ENCODE measurements at places on chromosomes 7 and 10.

DNA sequence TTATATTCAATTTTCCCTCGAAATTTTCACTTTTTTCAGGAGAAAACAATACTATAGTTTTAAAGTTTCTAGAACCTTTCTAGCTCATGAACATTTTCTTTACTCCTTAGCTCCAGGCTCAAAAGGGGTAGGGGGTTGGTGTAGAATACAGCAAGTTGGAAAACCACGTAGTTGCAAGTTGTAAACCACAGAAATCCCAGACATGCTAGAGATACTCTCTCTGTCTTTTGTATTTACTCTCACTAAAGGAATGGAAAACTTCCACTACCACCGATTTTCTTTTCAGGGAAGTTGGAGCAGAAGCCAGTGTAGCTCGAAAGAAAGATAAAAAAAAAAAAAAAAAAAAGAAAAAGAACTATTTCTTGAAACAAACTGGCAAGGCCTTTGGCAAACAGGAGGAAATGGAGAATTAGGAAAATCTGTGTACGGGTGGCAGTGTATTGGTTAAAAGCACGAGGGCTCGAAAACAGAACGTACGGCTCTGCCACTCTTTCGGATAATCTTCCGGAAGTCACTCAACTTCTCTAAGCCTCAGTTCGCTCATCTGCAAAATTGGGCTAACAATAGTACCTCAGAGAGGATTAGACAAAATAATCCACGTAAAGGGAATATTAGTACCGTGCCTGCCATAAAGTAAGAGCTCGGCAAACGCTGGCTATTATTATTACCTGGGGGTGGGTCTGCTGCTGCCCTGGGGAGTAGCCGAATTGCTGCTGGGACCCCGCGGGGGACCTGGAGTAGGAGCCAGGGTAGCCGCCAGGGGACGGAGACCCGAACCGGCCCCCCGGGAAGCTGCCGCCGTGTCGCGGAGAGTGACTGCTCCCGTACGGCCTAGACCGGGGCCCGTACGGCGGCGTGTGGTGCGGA is 628 bp downstream of the MPLKIP start:
- DNase-seq: no peak

- DNase-seq: no peak
Measured at GRCh38 chr10:98328163-98328562, 60.2 kb upstream of the LOXL4 start.

DNA sequence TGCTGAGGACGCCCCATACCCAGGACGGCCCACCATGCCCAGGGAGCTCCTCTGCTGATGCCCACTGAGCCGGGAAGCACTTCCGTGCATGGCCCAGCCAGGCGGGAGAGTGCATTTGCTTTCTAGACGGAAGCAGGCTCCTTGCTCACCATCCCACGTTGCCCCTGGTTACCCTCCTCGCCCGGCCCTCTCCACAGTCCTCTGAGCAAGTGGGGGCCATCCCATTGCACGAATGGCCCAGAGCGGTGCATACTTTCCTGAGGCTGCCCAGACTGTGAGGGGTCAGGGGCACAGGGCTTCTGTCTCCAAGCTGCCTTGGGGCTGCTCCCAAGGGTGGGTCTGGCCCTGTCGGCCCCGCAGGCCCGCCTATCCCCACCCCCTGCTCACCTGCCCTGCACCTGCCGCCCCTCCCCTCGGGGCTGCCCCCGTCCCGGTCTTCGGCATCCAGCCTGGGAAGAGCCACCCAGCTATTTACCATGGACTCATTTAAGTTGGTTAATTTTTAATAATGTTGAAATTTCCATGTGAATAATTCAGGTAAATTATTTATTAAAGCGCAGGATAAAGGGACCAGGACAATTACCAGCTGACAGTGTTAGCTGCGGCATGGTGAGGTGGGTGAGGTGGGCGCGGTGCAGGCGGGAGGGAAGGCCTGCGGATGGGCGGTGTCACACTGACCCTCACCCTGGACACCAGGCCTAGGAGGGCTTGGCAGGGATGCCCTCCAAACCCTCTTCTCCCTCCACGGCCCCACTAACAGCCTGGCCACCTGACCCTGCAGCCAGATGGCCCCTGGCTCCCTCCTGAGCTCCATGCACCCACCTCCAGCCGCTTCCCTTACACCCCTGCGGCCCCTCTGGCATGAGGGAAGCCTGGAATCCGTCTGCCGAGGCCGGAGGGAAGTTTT is 104.4 kb downstream of the MICALL2 start:
- DNase-seq: no peak

DNA sequence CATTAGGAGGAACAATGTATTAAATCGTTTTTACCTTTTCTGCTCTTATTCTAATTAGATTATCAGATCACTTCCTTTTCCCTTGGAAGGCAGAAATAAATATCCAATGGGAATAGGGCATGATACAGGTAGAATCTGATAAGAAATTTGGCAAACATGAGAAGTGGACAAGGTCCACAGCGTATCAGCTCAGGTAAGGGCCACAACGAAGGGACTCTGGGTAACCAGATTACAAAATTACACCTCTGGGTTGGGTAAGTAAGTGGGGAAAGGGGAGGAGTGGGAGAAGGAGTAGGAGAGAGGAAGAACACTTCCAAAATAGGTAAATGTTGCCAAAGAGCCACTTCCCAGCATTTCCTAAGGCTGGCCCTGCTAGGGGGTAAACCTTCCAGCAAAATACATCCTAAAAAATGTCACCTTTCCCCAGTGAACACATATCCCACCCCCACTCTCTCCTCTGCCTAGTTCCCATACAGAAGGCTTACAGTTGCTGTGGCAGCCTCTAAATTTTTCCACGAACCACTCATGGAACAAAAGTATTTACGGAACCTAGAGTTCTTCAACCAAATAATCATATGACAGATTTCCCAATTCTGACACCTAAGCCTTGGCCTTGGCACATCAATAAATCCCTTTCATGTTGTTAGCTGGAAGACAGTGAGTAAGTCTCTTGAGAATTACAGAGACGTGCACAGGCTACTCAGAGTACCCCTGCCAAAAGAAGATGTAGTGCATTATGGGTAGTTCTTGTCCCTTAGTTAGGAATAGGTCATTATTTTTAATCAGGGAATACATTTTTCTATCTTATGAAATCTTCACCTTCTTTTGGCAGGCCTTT is 51.5 kb upstream of the DLX6 start:
- no peak for DNase-seq

DNA sequence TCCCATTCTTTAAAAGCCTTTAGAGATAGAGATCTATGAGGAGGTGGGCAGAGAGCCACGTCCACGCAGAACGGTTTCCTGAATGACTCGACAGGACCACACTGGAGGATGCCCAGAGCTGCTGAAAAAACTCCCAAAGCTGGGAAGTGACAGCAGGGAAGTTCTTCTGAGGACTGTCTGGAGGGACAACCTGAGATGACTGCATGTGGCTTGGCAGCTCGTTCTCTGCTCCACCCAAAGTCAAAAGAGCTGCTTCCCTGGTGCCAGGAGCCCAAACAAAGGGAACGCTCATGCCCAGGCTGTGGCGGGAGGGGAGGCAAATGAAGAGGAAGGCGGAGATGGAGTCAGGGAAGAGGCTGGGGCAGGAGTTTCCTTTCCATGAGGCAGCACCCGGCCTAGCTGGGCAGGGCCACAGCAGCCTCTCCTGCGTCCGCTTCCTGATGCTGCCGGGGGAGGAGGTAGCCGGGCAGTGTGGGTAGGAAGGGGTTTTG is 95.4 kb downstream of the CCDC3 start:
- DNase-seq: no peak

- DNase-seq: no peak
Measured at GRCh38 chr7:4185721-4186512, 496.2 kb upstream of the FOXK1 start.

- DNase-seq: no peak
Measured at GRCh38 chr7:151140826-151141225, 26.7 kb downstream of the GBX1 start.

DNA sequence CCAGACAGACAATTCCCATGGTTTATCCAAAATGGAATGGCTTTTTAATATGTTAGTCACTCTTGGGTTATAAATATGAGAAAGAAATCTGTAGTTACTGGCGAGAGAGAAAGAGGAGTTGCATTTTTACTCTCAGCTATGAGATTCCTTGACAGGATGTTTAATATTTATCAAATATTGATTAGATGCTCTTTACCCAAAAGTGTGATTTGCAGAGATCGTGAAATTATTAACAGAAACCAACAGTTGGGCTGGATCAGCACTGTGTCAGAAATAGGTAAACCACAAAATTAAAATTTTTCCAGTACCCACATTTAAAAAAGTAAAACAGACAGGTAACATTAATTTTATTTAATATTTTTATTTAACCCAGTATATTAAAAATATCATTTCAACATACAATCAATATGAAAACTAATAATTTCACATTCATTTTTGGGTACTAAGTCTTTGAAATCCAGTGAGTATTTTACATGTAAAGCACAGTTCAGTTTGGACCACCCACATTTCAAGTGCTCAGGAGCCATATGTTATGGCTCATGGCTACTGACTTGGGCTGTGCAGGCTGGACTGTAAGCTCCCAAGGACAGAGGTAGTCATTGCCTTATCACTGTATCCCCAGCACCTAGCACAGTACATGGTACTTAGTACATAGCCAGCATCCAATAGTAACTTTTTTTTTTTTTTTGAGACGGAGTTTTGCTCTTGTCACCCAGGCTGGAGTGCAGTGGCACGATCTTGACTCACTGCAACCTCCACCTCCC is 42.5 kb downstream of the KLHDC10 start:
- DNase-seq: no peak

GRCh38 chr7:55396233-55396785 is 31.2 kb downstream of the LANCL2 start:
- DNase-seq: no peak
